GM23248 (cell line): ENCODE measurements at places on chromosomes 11 and 22.

- H3K4me1 ChIP-seq: peaks cover 26% of the 10 kb centered on the region
- no peak overlapping the region for H3K4me3 ChIP-seq
- no peaks in the 10 kb centered on the region for H3K27me3 ChIP-seq
Observed at GRCh38 chr11:126341760-126342161, 13.7 kb upstream of the ST3GAL4 start.

- no peaks in the 10 kb centered on the region for H3K27me3 ChIP-seq
- DNase-seq: no peak
- no peak overlapping the region for H3K4me3 ChIP-seq
- H3K4me1 ChIP-seq: peaks cover 6% of the 10 kb centered on the region
- H3K27ac ChIP-seq: no peak overlapping the region
- no peaks in the 10 kb centered on the region for H3K36me3 ChIP-seq
Observed at GRCh38 chr22:20211997-20212753, 55.9 kb downstream of the RTN4R start.

DNA sequence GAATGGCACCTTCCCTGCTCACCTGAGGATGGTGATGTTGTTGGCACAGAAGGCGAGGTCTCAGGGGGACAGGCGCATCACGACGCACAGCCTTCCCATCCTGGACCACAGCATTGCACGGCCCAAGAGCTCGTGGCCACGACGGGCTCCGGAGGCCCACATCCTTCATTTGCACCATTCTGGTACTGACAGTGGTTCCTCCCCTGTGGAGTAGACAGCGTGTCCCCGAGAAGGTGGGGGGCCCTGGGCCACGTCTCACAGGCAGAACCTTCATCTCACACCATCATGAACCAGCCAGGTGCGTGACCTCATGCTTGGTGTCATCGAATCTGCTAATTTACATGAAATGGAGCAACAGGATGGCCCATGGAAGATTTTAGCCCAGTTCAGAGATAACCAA, 180.0 kb downstream of the CTTN start:
- no peaks in the 10 kb centered on the region for H3K4me1 ChIP-seq
- H3K27ac ChIP-seq: no peak overlapping the region
- H3K27me3 ChIP-seq: no peaks in the 10 kb centered on the region

DNA sequence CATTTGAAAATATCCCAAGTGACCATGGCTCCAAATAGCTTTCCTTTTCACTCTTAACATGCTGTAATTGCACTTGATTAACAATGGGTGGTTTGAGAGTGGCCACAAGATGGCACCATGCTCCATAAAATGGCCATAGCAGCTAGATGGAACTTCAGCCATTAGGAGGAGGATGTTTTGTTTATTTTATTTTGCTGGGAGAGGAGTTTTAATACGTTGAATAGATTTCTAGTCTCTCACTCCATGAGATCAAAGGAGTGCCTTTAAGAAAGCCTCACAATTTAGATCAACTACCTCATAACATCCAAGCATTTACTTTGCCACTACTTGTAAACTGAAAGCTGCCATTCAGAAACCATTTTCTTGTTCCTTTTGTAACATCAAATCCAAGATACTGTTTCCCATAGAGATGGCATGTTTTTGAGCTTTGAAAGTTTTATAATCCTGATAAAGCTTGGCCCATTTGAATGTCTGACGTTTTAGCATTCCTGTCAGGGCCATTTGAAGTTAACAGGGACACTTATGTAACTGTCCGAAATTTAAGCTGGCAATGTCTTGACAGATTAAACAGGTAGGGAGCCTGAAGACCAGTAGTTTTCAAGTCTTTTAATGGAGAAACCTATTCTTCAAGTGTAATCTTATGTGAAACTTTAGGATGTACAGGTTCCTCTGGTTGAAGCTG, 4.7 kb downstream of the FEN1 start:
- peak overlapping the region; percentile 10; the same call in 1 of the 2 replicates for H3K4me3 ChIP-seq
- H3K27me3 ChIP-seq: no peaks in the 10 kb centered on the region
- DNase-seq: peak; percentile 85
- H3K4me1 ChIP-seq: peaks cover 10% of the 10 kb centered on the region; the same call in 1 of the 2 replicates
- H3K36me3 ChIP-seq: no peaks in the 10 kb centered on the region

DNA sequence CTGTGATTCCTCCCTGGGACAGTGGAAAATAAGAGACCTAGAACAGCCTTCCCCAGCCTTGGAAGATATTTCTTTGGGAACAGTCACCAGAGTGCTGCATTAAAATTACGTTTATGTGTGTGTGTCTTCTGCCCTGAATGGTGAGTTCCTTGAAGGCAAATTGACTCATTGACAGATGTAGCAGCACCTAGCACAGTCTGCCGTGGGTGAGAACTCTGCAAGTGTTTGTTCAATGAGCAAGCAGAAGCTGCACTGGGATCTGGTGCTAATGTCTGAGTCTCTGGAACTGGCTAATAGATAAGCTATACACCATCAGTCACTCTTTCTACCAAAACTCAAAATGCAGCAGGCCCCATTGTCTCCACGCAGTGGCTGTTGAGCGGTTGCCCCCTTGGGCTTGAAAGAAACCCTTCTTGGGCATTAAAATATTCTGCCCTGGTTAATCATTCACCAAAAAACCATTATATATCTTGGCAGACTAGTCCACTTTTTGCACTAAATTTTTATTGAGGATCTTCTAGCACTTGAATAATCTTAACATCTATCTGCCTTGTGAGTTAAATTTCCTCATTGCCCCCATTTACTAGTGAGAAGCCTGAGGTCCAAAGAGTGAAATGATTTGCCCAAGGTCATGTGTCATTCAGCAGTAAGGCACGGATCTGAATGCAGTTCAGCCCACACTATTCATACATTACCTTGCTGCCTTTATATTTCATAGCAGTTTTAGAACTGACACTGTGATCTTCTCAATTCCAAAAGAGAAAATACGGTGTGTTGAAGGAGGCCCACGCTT, 87.8 kb upstream of the GALNT18 start:
- no peaks in the 10 kb centered on the region for H3K36me3 ChIP-seq
- H3K4me3 ChIP-seq: no peak overlapping the region
- no peak for DNase-seq
- 0 out of 2 replicates have a peak, but pooled peaks cover 9% of the 10 kb centered on the region for H3K27me3 ChIP-seq
- H3K27ac ChIP-seq: no peak overlapping the region
- H3K4me1 ChIP-seq: peaks cover 4% of the 10 kb centered on the region; the same call in 1 of the 2 replicates

GRCh38 chr22:31520051-31520450, 23.7 kb downstream of the SFI1 start:
- H3K27ac ChIP-seq: no peak overlapping the region
- no peak for DNase-seq
- no peaks in the 10 kb centered on the region for H3K36me3 ChIP-seq
- H3K4me1 ChIP-seq: no peaks in the 10 kb centered on the region

- H3K27me3 ChIP-seq: no peaks in the 10 kb centered on the region
- no peaks in the 10 kb centered on the region for H3K36me3 ChIP-seq
- H3K4me1 ChIP-seq: no peaks in the 10 kb centered on the region
- H3K27ac ChIP-seq: no peak overlapping the region
- DNase-seq: no peak
Observed at GRCh38 chr11:134530636-134531326, 118.7 kb upstream of the B3GAT1 start.

GRCh38 chr11:35893796-35894475, 49.9 kb upstream of the LDLRAD3 start:
- DNase-seq: no peak
- H3K27ac ChIP-seq: no peak overlapping the region
- no peak overlapping the region for H3K4me3 ChIP-seq
- H3K36me3 ChIP-seq: no peaks in the 10 kb centered on the region

DNA sequence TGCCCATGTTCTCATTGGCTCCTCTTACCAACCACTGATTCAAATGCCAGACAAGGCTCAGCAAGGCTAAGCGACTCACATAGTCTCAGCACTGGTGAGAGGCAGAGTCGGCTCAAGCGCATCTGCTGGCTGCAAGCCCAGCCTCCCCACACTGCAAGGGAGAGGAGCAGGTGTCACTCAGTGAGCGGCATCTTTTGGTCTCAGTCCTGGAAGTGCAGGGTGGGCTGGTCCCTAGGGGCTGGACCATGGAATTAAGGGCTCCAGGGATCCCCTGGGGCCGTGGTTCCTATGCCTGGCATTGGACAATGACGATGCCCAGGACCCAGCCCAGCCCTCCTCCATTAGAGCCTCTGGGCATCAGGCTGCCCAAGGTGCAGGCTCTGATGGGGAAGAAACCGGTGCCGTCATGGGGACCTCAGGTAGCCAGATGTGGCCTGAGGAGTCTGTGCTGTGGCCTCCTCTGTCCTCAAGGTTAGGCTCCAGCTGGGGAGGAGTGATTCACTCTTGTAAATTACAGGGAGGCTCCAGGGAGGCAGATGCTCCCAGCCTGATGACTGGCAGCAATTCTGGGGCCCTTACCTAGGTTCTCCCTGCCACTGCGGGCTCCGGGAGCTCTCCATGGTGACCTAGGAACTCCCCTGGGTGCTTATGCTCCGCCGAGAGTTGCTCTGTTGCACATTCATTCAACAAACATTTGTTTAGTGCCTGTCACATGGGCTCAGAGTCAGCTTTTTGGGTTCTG, 28.0 kb downstream of the FADS2 start:
- H3K36me3 ChIP-seq: no peaks in the 10 kb centered on the region
- H3K4me1 ChIP-seq: no peaks in the 10 kb centered on the region
- no peak for DNase-seq
- no peak overlapping the region for H3K27ac ChIP-seq
